ENCODE measurements at places on chromosomes 1 and 21. TPM values are rescaled to one million over a fixed set of nuclear protein-coding genes. Genes with fewer than 3 reads are reported as not detected.

- peaks cover 7% of the 10 kb centered on the region for H3K4me1 ChIP-seq
- H3K27me3 ChIP-seq = no peaks in the 10 kb centered on the region
- no peak overlapping the region for H3K27ac ChIP-seq
- H3K4me3 ChIP-seq = no peak overlapping the region
Observed at GRCh38 chr1:116942344-116942743, 32.6 kb downstream of the PTGFRN start.

DNA sequence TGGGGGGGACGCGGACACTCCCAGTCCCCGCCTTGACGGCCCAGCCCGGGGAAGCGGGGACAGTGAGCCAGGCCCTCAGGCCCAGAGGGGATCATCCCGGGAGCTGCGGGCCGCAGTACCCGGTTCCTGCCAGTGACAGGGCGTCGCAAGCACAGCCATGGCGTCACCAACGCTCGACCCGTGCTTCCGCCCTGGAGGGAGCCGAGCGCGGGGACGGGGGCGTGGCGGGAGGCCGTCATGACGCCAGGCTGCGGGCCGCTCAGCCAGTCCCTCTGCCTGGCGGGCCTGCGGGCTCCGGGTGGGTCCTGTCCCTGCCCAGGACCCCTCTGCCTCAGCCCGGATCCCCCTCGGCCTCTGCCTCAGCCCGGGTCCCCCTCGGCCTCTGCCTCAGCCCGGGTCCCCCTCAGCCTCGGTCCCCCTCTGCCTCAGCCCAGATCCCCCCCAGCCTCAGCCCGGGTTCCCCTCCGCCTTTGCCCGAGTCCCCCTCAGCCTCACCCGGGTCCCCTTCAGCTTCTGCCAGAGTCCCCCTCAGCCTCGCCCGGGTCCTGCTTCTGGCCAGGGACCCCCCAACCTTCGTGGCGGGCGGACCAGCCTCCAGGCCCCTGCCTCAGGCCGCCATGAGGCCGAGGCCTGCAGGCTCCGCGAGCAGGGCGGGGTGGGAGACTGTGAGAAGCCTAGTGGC lies 2.3 kb upstream of the SLC2A5 start:
- no peak overlapping the region for H3K4me3 ChIP-seq
- no peak for DNase-seq
- H3K27ac ChIP-seq = no peak overlapping the region
- no peaks in the 10 kb centered on the region for H3K36me3 ChIP-seq

GRCh38 chr1:235866205-235866912 lies at the start of gene LYST:
Gene LYST (minus strand): TSS chr1:235866906. CDS start chr1:235830417, 36,489 bp downstream.
- DNase-seq = no peak
- peak within 1 kb of the TSS; percentile 97 for H3K27ac ChIP-seq
- no peaks in the 10 kb centered on the region for H3K27me3 ChIP-seq

- H3K27me3 ChIP-seq = no peaks in the 10 kb centered on the region
- no peak overlapping the region for H3K4me3 ChIP-seq
- no peak for DNase-seq
- no peaks in the 10 kb centered on the region for H3K36me3 ChIP-seq
Observed at GRCh38 chr21:38054334-38054733, 138.1 kb upstream of the KCNJ6 start.

The OR2L3 gene
- not detected for total RNA-seq

GRCh38 chr21:43034101-43034500 lies 41.5 kb downstream of the CBS start:
- H3K27ac ChIP-seq = no peak overlapping the region
- peaks cover 33% of the 10 kb centered on the region for H3K36me3 ChIP-seq
- H3K4me3 ChIP-seq = no peak overlapping the region
- DNase-seq = no peak
- no peaks in the 10 kb centered on the region for H3K4me1 ChIP-seq
- H3K27me3 ChIP-seq = no peaks in the 10 kb centered on the region

The SPATA1 gene
- total RNA-seq = 0.19 TPM
